ENCODE measurements at places on chromosomes 13 and 19.

- no peak for DNase-seq
These were observed 9.0 kb downstream of the ABHD8 start for GRCh38 chr19:17294051-17294891.

DNA sequence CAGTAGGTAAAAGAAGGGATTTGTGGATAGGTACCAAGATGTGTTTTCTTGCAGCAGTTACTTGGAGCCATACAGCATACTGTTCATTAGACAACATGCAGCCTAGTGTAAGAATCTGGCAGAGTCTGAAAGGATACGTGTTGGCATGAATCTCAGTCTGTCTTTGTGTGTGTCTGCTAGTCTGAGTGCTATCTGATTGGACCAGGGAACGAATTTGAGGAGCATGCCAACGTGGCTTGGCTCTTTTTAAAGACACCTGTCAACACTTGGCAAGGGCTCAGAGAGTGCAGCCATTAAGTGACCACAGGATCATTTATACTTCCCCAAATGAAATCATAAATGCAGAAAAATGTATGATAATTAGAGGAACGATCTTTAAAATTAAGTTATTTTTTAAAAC is 27.6 kb upstream of the ATXN8OS start:
- no peak for DNase-seq

DNA sequence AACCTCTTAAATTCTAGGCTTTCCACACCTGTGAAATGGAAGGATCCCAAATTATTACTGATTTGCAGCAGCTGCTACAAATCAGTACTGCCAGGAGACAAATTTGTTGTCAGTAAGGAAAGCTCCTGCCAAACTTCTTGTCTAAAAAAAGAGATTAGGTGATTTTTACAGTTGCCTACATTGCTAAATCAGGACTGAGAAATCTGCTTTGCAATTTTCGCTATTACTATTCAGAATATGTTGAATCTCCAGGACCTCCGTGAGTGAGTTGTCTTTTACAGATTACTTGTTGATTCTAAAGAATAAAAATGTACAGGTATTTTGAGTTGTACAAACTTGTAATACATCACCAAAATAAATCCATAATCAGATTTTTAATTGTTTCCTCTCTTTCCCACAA is 1815.9 kb downstream of the PCDH9 start:
- DNase-seq: no peak

DNA sequence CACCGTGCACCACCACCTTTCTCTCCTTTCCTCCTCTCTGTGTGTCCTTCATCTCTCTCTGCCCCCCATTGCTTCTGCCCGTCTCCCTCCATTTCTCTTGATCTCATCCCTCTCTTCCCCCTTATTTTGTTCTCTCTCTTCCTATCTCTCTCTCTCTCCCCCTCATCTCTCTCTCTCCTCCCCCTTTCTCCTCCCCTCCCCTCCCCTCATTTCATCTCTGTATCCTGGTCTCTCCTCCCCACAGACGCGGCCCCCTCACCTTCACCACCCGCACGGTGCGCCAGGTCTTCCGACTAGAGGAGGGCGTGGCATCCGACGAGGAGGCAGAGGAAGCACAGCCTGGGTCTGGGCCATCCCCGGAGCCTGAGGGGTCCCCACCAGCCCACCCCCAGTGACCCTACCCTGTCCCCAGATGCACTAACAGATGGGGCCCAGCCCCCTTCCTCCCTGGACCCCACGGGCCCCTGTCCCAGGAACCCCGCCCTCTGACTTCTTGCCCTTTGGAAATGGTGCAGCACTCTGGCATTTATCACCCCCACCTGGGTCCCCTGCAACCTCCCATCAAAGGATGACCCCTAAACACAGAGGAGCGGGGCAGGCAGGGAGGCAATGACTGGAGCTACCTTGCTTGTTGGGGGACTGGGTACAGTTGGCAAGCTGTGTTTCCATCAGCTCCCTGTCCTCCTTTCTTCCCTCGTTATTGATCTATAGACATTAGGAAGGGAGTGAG is 19.6 kb downstream of the KCNC3 start:
- no peak for DNase-seq

DNA sequence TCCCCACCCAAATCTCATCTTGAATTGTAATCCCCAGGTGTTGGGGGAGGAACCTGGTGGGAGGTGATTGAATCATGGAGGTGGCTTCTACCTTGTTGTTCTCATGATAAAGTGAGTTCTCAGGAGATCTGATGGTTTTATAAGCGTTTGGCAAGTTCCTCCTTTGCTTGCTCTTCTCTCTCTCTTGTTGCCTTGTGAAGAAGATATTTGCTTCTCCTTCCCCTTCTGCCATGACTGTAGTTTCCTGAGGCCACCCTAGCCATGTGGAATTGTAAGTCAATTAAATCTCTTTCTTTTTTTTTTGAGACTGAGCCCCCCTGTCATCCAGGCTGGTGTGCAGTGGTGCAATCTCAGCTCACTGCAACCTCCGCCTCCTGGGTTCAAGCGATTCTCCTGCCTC is 34.4 kb downstream of the VSTM1 start:
- DNase-seq: no peak

- peak; percentile 44 for DNase-seq
These were observed 9.7 kb upstream of the LENG8 start for GRCh38 chr19:54439174-54439851.

DNA sequence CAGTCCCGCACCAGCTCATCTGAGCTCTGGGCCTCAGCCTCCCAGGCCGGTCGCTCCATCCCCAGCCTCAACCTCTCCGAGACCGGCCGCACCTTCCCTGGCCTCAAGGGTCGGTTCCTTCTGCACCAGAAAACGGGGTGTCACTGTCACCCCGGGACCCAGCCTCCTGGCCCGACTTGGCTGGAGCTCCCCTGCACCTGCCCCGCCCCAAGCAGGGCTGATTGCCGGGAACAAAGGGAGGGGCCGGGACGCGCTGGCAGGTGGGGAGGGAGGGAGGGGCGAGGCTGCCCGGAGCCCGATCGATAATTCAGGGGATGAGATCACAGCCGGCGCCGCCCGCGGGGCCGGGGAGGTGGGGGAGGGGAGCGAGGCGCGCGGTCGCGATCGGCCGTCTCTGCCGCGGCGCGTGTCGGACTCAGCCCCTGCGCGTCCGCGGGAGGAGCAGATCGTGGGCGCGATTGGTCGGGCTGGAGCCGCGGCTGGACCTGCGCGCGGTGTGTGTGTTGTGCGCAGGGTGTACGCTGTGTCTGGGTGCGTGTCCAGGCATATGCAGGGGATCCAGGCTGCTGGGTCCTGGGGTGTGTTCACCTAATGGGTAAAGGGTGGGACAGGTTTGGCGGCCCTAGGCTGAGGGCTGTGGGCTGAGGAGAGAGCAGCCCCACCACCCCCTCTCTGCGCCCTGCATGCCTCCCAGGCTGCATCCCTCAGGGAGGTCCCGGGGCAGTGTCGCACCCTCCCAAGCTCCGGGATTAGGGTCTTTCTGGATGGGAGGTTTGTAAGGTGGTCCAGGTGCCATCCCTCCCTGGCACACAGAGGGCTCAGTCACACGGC is 1.1 kb upstream of the SHC2 start:
- DNase-seq: no peak

DNA sequence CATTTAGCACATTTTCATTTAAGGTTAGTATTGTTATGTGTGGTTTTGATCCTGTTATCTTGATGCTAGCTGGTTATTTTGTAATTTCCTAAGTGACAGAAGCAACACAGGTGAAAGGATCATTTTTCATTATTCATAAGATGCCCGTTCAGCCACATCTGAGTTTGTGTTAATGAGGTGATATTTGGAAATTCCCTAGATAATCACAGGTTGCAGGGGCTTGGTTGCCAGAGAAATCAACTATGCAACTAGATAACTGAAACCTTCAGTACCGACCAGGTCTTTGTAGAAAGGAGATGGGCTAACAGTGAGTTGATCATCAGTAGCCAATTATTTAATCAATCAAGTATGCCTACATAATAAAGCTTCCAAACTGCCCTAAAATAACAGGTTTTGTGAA is 121.3 kb upstream of the UFM1 start:
- no peak for DNase-seq

- no peak for DNase-seq
These were observed 41.3 kb downstream of the DPF1 start for GRCh38 chr19:38182536-38183210.

All from ACHN (cell line).